H1 (cell line): ENCODE measurements at places on chromosomes 12 and 14.

GRCh38 chr12:82605115-82605514 is 81.6 kb upstream of the TMTC2 start:
- H3K4me1 ChIP-seq: no peaks in the 10 kb centered on the region
- no peaks in the 10 kb centered on the region for H3K27me3 ChIP-seq
- H3K36me3 ChIP-seq: no peaks in the 10 kb centered on the region
- no peak overlapping the region for H3K4me3 ChIP-seq
- DNase-seq: no peak
- no peak overlapping the region for H3K27ac ChIP-seq

- DNase-seq: no peak
- no peaks in the 10 kb centered on the region for H3K36me3 ChIP-seq
- peaks cover 3% of the 10 kb centered on the region; the same call in 1 of the 2 replicates for H3K4me1 ChIP-seq
- H3K27me3 ChIP-seq: no peaks in the 10 kb centered on the region
Measured at GRCh38 chr14:79383475-79383874, 827.8 kb downstream of the DIO2 start.

GRCh38 chr14:23183479-23183878 is at the start of gene SLC7A8:
Gene SLC7A8, minus strand, starts transcription at chr14:23183660. Its CDS starts 746 bp downstream, at chr14:23182914.
- H3K36me3 ChIP-seq: no peaks in the 10 kb centered on the region
- H3K4me3 ChIP-seq: peak within 1 kb of the TSS; percentile 54
- H3K27me3 ChIP-seq: no peaks in the 10 kb centered on the region
- DNase-seq: peak; percentile 78
- 0 out of 2 replicates have a peak within 1 kb of the TSS, but pooled peaks have one; percentile 1 for H3K27ac ChIP-seq
- no peaks in the 10 kb centered on the region for H3K4me1 ChIP-seq

GRCh38 chr14:26163761-26164160 is 434.1 kb downstream of the NOVA1 start:
- no peak for DNase-seq
- no peak overlapping the region for H3K4me3 ChIP-seq
- no peaks in the 10 kb centered on the region for H3K27me3 ChIP-seq
- no peak overlapping the region for H3K27ac ChIP-seq
- no peaks in the 10 kb centered on the region for H3K4me1 ChIP-seq

DNA sequence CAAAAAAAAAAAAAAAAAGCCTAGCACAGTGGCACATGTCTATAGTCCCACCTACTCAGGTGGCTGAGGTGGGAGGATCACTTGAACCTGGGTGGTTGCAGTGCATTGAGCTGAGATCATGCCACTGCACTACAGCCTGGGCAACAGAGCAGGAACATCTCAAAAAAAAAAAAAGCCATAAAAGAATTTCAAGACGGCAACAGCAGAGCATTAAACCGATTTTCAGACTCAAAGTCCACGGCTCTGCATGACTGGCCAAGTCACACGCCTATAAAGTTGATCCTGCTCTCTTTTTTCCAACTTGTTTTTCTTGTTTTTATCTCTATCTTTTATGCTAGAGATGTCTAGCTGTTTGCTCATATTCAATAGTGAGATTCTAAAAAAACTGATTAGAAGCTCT is 45.3 kb downstream of the FBXO34 start:
- no peak overlapping the region for H3K27ac ChIP-seq
- no peak for DNase-seq
- H3K4me1 ChIP-seq: no peaks in the 10 kb centered on the region
- H3K36me3 ChIP-seq: peaks cover 6% of the 10 kb centered on the region; the same call in 1 of the 2 replicates
- H3K27me3 ChIP-seq: no peaks in the 10 kb centered on the region

DNA sequence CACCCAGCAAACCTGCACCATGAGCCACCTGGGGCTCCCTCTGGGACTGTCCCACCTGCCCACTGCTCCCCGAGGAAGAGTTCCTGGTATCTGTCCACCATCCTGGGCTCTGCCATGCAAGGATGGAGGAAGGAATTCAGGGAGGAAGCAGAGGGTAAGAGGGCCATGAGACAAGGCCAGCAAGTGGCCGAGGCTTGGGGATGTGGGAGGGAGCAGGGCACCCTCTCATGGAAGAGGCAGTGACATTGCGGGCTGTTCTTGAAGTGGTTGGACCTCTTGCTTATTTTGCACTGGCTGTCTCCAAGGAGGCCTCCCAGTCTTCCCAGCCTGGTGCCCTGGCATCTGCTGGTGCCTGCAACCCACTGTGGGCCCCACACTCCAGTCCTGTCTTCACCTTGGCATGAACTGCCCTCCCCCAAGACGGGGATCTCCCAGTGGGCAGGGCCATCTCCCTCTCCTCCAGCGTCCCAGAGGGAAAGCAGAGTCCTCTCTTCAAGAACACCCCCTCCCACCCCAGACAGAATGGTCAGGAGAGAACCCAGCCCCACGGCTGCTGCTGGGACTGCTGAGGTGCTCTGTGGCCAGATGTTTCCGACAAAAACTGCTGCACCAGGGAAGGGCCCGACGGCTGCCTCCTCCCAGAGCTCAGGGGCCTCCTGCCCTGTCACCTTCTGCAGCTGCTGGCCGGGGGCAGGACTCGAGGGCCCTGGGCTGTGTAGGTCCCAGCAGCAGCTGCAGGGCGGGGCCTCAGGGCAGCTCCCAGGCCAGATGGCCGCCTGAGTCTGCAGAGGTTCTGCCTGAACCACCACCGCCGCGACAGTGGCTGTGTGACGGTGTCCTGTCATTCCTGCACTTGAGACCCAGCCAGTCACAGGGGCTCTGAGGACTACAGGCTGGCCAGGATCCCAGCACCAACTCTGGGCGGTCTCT is 1.8 kb upstream of the AKT1 start:
- H3K27me3 ChIP-seq: peaks cover 17% of the 10 kb centered on the region
- H3K27ac ChIP-seq: no peak overlapping the region
- no peak for DNase-seq
- H3K36me3 ChIP-seq: no peaks in the 10 kb centered on the region
- no peak overlapping the region for H3K4me3 ChIP-seq

DNA sequence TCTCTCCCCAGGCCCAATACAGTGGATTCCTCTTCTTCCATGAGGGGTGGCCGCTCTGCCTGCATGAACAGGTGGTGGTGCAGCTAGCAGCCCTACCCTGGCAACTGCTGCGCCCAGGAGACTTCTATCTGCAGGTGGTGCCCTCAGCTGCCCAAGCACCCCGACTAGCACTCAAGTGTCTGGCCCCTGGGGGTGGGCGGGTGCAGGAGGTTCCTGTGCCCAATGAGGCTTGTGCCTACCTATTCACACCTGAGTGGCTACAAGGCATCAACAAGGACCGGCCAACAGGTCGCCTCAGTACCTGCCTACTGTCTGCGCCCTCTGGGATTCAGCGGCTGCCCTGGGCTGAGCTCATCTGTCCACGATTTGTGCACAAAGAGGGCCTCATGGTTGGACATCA is 3.8 kb downstream of the ARHGEF40 start:
- H3K27me3 ChIP-seq: no peaks in the 10 kb centered on the region
- H3K27ac ChIP-seq: no peak overlapping the region
- peaks cover 11% of the 10 kb centered on the region for H3K4me1 ChIP-seq
- DNase-seq: no peak
